Right ventricle myocardium superior (tissue), 1 donor: ENCODE measurements at places on chromosomes 4 and X. TPM values are rescaled to one million over a fixed set of nuclear protein-coding genes. Genes with fewer than 3 reads are reported as not detected.

DNA sequence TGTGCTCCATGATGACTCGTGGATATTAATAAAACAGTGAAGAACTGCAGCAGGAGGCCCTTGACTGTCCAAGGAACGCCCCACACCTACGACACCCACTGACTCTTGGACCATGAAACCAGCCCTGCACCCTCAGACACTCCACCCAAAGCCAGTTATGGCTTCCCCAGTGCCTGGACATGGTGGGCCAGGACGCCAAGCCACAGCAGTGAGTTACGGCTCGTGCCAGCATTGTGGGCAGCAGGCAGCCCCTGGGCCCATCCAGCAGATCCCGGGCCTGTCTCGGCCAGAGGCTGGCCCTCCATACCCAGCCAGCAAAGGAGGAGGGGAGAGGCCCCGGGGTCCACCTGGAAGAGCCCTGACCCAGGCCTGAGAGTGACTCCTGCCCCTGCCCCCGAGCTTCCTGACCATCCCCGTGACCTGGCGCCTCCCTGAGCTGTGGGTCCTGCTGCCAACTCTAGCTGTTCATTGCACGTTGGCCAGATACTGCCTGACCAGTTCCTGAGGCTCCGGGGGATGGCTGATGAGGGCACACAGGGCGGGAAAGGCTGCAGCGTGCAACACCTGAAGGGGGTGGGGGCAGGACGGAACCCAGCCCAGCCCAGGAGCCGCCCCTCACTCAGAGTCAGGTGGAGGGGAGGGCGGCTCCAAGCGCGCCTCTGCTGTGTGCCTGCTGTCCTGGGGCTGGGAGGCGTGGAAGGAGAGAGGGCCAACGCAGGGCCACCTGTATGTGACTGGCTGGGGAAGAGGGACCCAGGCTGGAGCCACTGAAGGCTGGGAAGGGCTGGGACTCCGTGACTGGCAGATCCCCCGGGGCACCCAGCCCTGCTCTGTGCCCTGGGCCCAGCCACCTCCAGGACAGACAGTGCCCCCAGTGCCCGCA lies 739 bp downstream of the SLC49A3 start:
- peak; percentile 40 for DNase-seq

DNA sequence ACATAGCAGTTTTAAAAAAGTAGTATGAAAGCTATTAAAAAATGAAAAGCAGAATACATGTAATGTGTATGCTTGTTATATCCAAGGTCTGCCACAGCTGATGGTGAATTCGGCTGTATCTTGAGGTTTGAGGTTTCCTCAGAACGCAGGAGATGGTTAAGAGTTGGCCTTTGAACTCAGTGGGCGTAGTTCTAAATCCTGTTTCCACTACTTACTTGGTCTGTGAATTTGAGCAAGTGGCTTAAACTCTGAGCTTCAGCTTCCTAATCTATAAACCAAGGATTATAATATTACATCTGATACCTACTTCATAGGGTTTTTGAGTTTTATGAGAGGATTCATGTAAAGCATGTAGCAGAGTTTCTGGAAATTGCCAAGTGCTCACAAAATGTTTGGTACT lies 125.2 kb downstream of the STIM2 start:
- DNase-seq = no peak

Gene CYSLTR1
- total RNA-seq = 0.81 TPM

DNA sequence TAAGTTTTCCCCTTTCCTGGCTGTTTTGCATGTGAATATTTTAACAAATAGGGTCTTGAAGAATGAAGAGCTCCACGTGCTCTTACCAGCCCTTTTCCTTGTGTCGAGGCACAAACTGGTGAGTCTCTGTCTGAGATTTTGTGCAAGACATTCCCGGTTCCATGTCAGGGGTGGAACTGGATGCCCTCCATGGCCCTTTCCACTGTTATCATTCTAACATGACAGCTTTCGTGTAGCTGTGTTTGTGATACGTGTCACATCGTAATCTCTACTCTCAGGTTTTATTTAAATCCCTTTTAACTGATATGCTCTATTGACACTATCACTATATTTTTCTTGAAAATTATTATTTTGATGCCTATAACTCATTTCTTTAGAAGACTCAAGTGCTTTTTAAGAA lies 130.4 kb downstream of the SORBS2 start:
- no peak for DNase-seq

DNA sequence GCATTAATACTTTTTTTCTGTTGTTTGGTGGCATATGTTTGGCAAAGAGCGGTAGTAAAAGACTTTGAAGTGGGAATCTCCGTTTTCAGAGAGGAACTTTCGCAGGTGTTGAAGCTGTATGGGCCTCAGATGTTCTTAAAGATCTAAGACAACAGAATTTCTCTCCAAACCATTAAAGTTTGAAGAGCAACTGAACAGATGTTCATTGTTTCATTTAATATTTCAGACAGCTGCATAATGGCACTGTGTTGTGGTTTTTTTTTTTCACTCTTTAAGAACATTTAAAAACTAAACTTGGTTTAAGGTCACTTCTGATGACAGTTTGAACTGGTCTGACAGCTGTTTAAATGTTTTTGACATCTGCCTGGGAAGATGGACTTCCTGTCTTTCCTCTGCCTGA lies 882.7 kb upstream of the PCDH10 start:
- DNase-seq = no peak

DNA sequence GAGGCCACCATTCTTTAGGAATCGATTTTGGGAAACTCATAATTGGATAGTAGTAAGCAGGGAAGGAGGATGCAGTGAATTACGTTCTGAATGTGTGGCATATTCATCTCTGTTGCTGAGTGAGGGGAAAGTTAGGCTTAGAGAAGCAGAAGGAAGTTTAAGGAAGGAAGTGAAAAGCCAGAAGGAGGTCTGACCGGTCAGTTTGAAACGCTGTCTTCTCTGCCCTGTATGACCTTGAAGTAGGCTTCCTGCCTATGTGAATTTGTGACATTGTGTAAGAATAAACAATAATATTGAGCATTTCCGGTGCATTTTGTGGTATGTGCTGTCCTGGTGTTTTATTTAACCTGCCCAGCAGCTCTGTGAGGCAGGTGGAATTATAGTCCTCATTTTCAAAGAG lies 67.3 kb downstream of the PDLIM5 start:
- DNase-seq = no peak

Gene RXFP1
- total RNA-seq = not detected

GRCh38 chrX:107542500-107542899 lies 85.8 kb upstream of the PRPS1 start:
- DNase-seq = no peak

GRCh38 chrX:29431895-29432294 lies 783.5 kb upstream of the MAGEB2 start:
- DNase-seq = no peak

- no peak for DNase-seq
These were observed 6.6 kb upstream of the ENOX2 start for GRCh38 chrX:130909469-130910136.

- DNase-seq = no peak
These were observed 264.9 kb upstream of the MAGEB18 start for GRCh38 chrX:25873196-25873595.

Gene F11
- 0.40 TPM for total RNA-seq

Gene RPS6KA6
- 0.54 TPM for total RNA-seq

DNA sequence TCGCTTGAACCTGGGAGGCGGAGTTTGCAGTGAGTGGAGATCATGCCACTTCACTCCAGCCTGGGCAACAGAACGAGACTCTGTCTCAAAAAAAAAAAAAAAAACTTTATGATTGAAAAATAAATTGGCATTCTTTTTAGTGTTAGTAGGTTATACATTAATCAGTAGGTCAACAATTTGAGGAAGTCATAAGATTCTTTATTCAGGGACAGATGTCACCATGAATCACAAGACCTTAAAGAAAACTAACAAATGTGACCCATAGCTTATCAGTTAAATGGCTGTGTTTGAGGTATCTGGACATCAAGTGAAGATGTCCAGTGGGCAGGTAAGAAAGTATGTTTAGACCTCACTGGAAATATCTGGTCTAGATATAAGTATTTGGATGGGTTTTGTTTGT lies 9.3 kb upstream of the PRMT9 start:
- no peak for DNase-seq

- no peak for DNase-seq
These were observed 1.8 kb downstream of the WWC2 start for GRCh38 chr4:183100827-183101226.

DNA sequence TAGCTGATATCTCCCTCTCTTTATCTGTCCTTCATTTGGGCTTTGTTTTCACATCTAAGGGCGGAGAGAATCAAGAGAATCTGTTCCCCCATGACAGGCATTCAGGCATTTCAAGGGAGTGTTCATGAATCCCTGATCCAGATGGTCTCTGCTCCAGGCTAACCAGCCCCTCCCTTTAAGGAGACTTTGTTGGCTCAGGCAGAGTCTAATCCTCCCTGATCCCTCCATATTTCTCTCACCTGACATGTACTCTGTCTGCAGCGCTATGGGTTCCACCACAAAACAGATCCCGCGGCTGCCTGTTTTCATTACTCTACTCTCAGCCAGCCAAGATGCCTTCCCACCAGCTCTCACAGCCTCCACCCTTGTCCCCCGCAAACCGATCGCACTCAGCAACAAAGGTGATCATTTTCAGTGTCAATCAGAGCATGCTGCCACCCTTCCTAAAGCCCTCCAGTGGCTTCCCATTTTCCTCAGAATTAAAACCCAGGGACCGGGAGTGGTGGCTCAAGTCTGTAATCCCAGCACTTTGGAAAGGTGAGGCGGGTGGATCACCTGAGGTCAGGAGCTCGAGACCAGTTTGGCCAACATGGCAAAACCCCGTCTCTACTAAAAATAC lies 30.3 kb upstream of the SLC2A9 start:
- no peak for DNase-seq

Gene GLOD5
- not detected for total RNA-seq

Gene PAGE1
- not detected for total RNA-seq

DNA sequence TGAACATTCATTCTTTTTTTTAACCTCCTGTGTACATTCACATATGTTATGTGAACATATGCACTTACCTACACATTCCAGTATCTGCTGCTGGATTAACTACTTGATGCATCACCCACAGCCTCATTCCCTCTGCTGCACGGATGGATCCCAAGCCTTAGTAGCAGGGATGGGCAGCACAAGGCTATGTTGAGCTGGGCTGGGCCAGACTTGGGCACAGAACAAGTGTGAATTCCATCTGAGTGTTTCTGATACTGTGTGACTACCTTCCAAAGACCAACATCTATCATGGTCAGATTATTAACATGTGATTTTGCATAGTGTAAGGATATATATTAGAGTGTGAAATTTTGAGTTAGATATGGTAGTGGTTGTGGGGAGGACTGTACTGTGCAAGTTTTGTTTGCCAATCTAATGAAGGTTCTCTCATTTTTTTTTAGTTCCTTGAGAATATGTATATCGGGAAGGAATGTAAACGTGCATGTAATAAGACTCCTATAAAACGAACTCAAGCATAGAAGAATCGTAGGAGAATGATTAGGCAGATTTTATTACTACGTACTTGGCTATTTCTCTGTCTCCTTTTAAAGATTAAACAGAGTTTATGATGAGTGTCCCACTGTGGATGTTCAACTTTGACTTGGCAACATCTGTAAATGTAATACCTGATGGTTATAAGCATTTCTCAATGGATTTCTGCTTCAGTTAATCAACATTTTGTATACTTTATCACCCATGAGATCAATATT lies 23.4 kb upstream of the STBD1 start:
- no peak for DNase-seq

GRCh38 chr4:166432842-166433241 lies 559.8 kb downstream of the TLL1 start:
- DNase-seq = no peak

Gene FDCSP
- not detected for total RNA-seq

- DNase-seq = no peak
These were observed 63.7 kb downstream of the CLDN22 start for GRCh38 chr4:183256343-183256742.

DNA sequence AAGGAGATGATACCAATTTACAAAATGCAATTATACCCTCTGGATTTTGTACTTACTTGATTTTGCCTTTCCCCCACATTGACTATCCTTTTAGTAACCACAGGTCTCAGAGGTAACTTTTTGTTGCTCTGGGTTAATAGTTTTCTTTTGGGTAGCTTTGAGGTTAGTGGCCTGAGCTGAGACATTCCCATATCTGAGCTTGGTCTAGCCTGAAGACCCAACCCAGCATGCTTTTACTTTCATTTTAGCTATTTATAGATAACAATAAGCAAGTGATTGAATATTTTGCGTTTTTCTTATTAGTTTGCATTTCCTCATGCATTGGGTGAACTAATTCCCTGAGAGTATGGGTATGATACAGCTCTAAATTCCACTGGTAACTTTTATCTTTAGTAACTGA lies 11.8 kb downstream of the HTN1 start:
- DNase-seq = no peak

Gene CCKAR
- not detected for total RNA-seq

- no peak for DNase-seq
These were observed 1.4 kb upstream of the CT47C1 start for GRCh38 chrX:119071381-119071780.

Gene KCND1
- total RNA-seq = 0.38 TPM

DNA sequence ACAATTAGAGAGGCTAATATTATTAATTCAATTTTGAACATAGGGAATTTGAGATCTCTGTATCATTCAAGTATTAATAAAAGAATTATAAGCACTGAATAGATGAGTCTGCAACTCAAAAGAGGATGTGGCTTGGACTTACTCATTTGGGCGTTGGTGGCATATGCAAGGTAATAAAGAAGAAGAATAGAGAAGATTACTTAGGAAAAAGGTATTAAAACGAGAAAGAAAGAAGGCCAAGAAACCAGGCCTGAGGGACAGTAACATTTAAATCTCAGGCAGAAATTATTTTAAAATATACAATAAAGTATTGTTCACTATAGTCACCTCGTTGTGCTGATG lies 383.0 kb upstream of the INTU start:
- no peak for DNase-seq

GRCh38 chrX:45422216-45422925 lies 221.7 kb upstream of the DIPK2B start:
- DNase-seq = no peak

Gene SPANXB1
- not detected for total RNA-seq
